ENCODE measurements at places on chromosomes 1 and 21.
A peak's percentile ranks its signal among the peaks of the same experiment; 100 is the strongest.

- peak; percentile 9 for DNase-seq
These were observed 1.0 kb downstream of the TMEM59 start for GRCh38 chr1:54051933-54052430.

DNA sequence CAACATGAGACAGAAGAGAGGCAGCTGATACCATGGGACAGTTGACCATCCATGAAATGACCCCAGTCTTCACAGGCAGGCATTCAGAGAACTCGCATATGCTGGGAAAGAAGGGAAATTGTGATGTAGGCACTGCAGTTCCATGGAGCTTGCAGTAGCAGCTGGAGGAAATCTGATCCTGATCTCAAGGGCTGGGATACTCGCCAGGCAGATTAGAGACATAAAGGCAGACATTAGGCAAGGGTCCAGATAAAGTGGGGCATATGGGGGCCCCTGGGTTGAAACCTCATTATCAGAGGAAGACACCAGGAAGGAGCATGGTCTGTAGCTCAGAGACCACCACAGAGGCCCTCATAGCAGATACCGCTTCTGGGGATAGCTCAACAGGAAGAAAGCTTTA, 48.7 kb upstream of the TNR start:
- DNase-seq = no peak

DNA sequence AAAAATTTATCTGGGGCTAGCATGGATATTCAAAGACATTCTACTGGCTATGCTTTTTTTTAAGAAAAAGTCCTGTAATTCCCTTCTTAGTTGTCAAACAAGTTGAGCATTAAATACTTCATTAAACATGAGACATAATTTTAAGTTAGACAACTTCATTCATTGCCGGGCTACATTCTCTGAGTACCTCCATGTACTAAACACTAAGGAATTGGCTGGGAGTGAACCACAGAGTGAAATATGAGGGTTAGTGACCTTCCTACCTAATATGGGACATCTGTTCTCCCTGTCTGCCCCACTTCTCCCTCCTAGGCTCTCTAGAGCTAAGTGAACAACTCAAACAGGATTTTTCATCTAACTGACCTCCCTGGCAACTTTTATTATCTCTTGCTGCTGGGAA, 370.4 kb downstream of the VAV3 start:
- DNase-seq = no peak

DNA sequence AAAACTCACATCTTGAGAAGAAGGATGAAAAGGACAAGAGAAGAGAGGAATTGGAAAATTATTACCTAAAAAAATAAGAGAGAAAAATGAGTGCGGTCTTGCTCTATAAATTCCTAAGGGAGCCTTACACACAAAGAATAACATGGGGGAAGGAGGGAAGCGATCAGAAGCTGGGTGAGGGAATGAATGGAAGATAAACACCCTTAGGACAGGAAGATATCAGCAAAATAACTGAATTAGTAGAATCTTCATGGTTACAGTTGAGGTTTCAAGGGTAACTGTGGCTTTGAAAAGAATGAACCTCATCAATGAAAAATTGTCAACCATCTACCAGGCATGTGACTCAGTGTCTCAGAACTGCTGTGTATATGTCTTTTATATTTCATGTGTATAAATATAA, 192.5 kb upstream of the FOXD3 start:
- DNase-seq = no peak

- no peak for DNase-seq
These were observed 169.1 kb upstream of the SYT6 start for GRCh38 chr1:114322734-114323133.

DNA sequence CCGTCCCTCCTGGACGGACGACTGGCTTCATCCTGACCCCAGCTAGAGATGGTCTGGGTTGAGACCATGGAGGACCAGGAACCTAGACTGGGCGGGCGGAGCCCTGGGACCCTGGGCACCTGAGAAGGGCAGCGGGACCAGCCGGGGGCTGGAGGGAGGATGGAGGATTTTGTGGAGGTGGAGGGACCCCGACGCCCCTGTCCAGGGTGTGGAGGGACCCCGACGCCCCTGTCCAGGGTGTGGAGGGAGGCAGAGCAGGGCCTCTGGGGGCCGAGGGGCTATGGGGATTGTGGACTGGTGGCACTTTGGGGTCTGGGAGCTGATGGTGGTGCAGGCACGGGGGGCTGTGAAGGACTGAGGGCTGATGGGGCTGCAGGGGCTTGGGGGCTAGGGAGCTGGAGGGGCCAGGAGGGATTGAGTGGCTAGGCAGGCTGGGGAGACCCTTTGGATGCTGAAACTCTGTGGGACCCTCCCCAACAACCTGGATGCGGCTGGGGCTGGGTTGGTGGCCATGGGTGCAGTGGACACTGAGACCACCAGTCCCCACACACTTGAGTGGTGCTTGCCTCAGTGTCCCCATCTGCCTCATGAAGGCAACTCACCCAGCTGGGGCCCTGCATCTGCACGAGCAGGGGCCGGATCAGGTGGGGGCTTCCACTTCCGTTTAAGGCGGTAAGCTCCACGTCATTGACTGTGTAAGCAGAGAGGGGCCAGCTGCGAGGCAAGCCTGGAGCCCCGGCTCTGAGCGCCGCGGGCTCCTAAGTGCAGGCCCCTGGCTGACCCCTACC, 7.4 kb downstream of the GJC2 start:
- DNase-seq = no peak

DNA sequence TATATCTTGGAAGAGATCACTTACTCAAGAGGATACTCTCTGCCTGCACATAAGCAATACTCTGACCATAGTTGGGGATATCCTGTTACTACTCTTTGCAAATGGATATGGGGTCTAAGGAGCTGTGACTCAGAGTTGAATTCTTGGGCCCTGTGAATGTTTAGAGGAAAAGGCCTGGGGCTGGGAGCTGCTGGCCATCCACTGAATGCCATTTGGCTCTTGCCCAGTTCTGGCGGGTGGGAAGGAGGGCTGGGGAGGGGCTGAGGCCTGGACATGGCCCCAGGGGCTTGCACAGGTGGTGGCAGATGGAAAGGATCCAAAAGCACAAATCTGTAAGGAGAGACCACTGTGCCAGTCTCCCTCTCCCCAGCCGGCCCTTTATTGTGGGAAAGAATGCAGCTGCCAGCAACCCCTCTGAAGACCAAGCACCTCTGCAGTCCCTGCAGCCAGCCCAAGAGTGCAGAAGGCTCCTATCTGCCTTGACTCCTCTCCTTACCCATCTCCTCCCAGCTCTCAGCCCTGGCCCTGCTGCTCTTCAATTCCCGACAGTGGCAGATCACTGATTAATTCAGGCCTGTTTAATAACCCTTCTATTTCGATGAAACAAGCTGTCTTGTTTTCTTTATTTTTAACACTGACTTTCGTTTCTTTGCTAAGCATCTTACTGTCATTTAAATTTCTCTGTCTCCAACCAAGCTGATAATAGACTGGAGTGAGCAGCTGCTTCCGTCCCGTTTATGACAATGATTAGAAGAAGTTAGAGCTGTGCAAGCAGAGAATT, 12.1 kb downstream of the PLXNA2 start:
- DNase-seq = no peak

DNA sequence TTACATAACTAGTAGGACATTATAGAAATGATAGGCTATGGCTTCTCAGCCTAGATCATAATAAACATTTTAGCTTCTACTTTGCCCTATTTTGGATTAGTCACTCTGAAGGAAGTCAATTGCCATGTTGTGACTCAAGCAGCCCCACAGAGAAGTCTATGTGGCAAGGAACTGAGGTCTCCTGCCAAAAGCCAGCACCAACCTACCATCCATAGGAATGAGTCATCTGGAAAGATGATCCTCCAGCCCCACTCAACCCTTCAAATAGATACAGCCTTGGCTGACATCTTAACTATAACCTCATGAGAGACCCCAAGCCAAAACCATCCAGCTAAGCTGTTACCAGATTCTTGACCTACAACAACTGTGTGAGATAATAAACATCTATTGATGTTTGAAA, 76.3 kb upstream of the BEND5 start:
- no peak for DNase-seq

DNA sequence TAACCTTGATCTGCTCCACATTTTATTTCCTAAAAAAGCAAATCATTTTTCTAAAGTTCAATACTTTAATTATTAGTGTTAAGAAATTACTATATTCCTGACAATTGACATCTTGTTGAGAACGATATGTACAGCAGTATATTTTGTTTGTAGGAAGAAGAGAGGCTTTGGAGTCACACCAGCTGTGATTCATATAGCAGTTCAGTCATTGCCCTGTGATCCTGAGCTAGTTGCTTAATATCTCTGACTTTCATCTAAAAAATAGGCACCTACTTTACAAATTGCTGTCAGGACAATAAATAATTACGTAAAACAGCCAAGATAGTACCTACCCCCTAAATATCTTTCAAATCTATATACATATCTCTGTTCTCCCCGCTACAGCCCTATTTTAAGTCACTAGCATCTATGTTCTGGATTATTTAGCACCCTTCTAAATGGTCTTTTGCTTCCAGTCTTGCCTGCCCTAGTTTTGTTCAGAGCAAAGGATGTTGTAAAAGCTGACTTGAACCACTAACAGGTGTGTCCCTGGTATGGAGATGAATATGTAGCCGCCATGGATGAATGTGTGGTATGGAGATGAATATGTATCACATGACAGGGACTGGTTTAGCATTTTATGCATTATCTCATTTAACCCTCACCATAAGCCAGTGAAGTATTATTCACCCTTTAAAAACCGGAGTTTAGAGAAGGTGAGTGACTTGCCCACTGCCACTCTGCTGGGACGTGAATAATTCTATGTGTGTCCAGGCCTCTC, 42.2 kb downstream of the RNF220 start:
- DNase-seq = no peak

GRCh38 chr1:226697929-226698544, 41.0 kb downstream of the ITPKB start:
- DNase-seq = no peak

DNA sequence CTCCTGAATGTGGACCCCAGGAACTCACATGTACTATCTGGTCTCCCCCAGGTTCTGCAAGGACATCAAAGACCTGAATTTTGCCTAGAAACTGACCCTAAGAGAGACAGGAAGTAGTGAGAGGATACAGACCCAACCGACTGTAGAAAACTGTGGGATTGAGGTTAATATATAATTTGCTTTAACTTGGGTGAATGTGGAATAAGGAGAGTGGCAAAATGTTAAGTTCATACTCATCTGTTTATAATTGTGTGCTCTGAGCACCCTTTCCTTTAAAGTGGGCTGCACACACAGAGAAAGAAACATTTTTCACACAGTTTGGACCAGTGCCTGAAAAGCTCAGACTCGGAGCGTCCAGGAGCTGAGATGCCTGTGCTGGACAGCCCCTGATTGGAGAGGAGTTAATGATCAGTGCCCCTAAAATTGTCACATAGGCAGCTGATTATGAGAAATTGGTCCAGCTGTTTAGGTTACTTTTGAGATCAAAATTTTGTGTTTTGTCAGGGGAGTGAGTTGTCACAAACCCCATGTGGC, 37.2 kb downstream of the ROR1 start:
- DNase-seq = no peak

- peak; percentile 7 for DNase-seq
These were observed 14.1 kb upstream of the RAB42 start for GRCh38 chr1:28577738-28578536.

GRCh38 chr1:115280064-115280463, 58.0 kb downstream of the NGF start:
- DNase-seq = no peak

DNA sequence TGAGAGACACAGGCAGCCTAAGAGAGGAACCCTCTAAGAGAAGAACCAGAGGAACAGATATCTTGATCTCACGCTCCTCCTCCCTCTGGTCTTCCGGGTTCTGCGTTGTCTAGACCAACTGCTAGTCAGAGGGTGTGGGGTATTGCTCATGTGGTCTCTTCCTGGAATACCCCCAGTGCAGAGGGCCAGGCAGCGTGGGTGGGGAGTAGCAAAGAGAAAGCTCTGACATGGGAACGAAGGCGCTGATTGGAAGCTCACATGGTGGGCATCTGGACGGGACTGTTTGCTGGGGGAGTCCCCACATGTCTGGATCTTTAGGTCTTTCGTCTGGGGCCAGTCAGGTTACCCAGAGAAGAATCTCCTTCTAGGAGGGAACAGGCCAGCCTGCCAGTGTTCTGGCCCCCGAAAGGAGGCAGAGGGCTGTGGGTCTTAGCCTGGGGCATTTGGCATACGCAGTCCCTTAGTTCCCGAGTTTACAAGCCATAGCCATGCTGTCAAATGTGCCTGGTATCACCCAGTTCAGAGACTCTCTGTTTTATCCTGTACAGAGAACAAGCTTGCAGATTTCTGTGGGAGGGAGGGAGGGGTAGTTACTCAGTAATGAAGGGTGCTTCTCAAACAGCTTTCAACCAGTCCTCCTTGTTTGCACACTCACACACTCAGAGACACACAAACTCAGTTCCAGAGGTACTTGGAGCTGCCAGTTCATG, 18.3 kb upstream of the IL6R start:
- DNase-seq = peak; percentile 84

DNA sequence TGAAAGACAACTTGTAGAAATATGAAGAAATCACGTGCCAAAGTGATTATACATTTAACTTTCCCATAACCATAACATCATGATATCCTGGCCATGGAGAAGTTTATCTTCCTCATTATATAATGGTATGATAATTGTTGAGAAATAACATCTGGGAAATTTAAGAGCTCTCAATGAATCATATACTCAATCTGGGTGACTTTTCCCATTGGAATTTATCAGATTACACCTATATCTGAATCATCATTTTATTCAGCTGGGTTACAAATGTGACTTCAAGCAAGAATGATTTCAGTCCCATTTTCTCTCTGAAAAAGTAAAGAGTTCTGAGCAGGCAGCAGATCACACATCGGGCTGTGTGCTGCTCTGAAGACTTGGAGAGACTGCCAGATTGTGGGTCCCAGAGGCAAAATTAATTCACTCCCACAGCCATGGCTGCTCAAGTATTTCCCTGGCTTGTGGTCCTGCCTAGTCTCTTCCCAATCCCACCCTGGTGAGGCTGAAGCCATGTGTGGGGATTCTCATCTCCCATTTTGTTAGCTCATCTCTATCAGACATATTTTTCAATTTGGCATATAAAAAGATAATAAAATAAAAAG, 278.0 kb downstream of the MRPL39 start:
- no peak for DNase-seq

- no peak for DNase-seq
These were observed 7.1 kb upstream of the PRKCZ start for GRCh38 chr1:2042830-2043773.

DNA sequence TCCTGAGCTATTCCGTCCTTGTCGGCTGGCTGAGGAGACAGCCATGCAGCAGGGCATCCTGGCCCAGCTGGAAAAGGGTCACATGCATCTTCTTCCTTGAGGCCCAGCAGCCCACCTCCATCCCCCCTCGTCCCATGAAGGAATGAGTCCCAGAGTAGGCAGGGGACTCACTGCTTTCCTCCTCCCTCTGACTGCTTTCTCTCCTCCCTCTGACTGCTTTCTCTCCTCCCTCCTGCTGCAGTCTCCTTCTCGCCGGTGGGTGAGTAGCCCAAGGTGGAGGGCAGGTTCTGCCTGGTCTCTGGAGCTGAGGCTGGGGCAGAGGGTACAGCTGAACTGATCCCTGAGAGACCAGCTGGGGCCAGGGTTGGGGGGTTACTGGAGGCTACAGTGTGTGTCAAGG, 13.5 kb downstream of the NTRK1 start:
- no peak for DNase-seq

- no peak for DNase-seq
These were observed 188.2 kb upstream of the PLXNA2 start for GRCh38 chr1:208432346-208432745.

GRCh38 chr1:150619576-150620509, 9.6 kb downstream of the ENSA start:
- DNase-seq = peak; percentile 51

GRCh38 chr1:147541672-147542568, 619 bp downstream of the BCL9 start:
- no peak for DNase-seq
